Posterior cingulate gyrus (tissue), 11 donors: ENCODE measurements at places on chromosomes 12 and 14.
A peak's percentile ranks its signal among the peaks of the same experiment; 100 is the strongest.

- DNase-seq, result no peak
Observed at GRCh38 chr12:52506858-52507715, 13.1 kb downstream of the KRT5 start.

DNA sequence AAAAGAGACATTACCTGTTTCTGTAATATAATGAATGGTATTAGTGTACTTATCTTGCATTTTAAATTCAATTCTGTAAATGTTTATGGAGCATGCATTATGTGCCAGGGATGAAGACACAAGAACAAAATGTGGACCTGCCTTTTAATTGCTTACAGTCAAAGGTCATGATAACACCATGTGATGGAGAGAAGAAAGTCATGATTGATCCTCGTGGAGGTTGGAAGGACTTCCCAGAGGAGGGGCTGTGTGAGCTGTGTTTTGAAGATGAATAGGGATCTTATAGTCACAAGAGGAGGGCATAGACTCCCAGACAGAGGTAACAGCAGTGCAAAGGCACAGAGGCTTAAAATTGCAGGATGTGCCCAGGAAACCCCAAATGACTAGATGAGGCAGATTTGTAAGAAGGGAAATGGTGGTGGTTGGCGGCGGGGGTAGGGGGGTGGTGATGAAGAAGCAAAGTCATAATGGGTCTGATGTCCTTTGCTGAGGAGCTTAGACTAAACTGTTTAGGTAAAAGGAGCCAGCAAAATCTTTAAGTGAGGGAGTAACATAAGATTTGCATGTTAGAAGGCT lies 151.5 kb downstream of the PRKCH start:
- DNase-seq, result no peak

DNA sequence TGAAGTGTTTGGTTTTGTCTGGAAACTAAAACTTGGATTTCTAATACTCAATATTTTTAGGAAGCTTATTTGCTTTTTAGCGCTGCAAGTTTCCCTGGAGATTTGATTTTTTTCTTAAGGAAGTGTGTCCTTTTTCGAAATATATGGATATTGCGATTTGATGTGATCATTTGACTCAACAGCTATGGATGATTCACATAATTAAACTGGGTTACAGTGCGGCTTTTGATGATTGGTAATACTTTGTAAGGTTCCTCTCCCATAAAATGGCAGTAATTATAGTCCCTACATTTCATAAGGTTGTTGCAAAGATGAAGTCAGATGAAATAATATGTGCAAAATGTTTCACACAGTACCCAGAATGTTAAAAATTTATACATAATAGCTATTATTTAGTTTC lies 13.1 kb downstream of the LDHB start:
- DNase-seq, result no peak

DNA sequence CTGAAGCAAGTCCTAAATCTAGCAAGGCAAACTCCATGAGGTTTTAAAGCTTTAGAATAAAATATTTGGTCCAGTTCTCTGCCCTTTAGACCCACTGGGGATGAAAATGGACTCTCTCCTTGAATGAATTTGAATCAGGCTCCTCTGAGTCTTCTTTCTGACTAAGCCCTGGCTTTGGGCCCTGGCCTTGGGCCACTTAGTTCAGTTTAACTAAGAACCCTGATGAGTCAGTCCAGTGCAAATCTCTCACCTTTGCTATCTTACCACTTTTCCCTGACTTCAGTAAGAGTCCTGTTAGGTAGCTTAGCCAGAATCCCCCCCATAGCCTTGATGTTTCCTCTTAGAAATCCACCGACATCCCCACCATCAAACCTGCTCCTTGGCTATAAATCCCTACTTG lies 427.5 kb downstream of the SNAPC1 start:
- DNase-seq, result no peak

GRCh38 chr14:100748944-100749343 lies 22.3 kb downstream of the DLK1 start:
- DNase-seq, result no peak

GRCh38 chr14:43249116-43249515 lies 1258.0 kb downstream of the FSCB start:
- no peak for DNase-seq

- no peak for DNase-seq
Observed at GRCh38 chr12:37545759-37546158, 770.8 kb upstream of the ALG10B start.

DNA sequence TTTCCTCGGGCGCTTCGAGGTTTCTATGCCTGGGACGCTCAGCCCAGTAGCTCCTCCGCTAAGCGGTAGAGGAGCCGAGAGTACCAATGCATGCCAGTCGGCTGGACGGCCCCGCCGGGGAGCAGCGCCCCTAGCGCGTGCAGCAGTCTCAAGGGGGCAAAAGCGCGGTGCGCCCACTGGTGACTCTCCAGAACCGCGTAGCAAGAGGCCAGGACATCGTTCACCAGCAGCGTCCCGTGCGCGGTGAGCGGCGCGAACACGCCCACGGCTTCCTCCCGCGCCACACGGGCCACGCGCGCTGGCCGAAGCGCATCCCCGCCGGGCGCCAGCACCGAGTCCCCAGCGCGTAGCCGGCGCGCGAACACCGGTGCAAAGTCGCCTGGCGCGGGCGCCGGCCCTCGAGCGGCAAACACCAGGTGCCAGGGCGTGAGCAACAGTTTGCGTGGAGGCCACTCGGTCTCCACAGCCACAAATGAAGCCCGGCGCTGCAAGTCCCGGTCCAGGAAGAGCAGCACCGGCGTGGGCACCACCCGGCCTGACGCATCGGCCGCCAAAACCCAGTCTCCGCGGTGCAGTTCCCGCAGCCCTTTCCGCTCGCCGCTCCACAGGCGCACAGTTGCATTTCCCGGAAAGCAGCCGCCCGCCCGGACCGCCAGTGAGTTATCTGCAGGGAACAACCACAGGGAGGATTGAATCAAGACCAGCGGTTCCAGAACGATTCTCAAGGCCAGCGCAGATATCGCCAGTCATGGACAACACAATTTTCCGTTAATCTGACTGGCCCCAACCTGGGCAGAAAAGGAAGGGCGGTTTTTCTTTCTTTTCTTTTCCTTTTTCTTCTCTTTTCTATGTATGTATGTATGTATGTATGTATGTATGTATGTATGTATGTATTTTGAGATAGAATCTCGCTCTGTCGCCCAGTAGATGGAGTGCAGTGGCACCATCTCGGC lies 4.5 kb downstream of the DHH start:
- no peak for DNase-seq

DNA sequence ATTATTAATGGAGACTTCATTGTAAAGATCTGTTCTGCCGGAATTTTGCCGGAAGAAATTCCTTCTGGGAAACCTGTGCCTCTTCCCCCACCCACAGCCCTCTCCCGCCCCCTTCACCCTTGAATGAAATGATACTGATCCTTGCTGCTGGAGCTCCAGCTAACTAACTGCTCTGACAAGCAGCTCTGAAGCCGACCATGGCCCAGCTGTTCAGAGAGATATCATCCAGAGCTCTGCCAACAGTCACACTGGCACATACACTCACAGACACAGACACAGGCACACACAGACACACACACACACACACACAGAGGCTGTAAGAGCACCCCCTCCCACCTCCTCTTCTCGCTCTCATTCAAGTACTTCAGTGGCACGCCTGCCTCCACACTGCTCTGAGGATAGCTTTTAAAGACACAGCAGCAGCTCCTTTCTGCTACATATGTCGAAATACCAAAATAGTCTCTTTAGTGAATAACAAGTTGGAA lies 88.6 kb downstream of the R3HDM2 start:
- DNase-seq, result peak; percentile 12

DNA sequence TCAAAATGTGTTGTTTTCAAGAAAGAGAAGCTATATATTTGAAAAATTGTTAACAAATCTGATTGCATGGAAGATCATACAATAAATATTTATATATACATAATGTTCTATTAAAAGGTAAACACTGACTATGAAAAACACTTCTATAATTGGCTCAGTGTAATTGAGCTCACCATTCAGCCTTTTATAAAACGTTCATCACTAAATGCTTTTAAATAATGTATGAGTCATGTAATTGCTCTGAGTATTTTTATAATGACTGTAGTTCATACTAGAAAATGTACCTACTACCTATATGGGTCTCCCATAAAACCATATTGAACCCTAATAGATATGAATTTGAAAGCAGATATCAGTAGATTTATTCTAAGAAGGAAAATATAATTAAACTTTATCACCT lies 240.4 kb upstream of the MGAT4C start:
- DNase-seq, result no peak

GRCh38 chr12:38850461-38850860 lies 54.9 kb downstream of the CPNE8 start:
- DNase-seq, result no peak

- no peak for DNase-seq
Observed at GRCh38 chr12:4421590-4422031, 24.0 kb downstream of the FGF6 start.

- no peak for DNase-seq
Observed at GRCh38 chr14:68426661-68427549, 366.0 kb downstream of the ZFP36L1 start.

- no peak for DNase-seq
Observed at GRCh38 chr12:88501972-88502938, 78.0 kb downstream of the KITLG start.

GRCh38 chr12:26244503-26244902 lies 49.1 kb downstream of the SSPN start:
- no peak for DNase-seq

DNA sequence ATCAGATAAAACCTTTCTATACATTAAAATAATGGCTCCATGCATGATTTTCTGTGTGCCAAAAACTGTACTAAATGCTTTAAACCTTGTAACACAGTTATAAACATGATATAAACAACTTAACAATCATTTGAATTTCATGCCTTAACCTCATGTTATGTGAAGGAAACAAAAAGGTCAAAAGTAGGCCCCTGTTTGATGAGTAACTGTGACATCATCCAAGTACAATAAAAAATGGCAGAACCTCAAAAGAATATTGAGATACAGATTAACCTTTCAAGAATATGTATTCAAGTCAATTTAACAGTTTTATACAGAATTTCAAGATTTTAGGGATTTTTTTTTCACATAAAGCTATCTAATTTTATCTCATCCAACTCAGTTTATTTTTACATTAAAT lies 310.7 kb upstream of the DCN start:
- no peak for DNase-seq

DNA sequence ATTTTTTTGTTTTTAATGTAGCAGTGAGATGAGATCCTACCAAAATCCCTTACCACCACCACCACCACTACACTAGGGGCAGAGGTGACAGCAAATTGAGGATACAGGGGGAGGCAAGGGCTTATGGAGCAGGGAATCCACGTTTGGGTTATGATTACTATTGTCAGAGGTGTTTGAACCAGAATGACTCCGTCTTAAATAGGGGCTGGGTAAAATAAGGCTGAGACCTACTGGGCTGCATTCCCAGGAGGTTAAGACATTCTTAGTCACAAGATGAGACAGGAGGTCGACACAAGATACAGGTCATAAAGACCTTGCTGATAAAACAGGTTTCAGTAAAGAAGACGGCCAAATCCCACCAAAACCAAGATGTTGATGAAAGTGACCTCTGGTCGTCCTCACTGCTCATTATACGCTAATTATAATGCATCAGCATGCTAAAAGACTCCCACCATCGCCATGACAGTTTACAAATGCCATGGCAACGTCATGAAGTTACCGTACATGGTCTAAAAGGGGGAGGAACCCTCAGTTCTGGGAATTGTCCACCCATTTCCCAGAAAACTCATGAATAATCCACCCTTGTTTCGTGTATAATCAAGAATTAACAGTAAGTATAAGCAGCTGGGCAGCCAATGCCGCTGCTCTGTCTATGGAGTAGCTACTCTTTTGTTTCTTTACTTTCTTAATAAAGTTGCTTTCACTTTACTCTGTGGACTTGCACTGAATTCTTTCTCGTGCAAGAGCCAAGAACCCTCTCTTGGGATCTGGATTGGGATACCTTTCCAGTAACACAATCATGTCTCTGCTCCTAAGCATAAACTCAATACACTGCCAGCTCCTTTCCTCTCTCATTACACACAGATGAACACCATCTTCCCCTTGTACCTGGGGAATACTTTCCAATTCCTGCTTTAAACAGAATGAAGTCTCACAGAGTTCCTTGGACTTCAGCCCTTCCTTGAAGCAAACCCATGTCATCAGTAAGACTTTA lies 16.7 kb upstream of the CRY1 start:
- no peak for DNase-seq

- peak; percentile 57 for DNase-seq
Observed at GRCh38 chr14:87133073-87133801, 859.7 kb downstream of the GALC start.

DNA sequence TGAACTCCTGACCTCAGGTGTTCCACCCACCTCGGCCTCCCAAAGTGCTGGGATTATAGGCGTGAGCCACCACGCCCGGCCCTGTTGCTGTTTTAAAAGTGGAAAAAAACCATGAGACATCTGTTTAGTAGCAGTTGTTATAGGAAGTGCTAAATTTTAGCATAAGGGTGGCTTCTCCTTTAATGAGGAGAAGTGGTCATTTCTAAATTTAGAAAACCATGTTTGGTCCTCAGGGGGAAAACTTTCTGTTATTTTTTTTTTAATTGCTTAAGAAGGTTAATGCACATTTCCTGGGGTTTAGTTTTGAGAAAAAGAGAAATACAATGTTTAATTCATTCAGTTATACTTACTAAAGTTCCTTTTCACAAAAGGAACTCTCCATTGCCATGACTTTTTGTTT lies 102.1 kb downstream of the MYRFL start:
- DNase-seq, result no peak

DNA sequence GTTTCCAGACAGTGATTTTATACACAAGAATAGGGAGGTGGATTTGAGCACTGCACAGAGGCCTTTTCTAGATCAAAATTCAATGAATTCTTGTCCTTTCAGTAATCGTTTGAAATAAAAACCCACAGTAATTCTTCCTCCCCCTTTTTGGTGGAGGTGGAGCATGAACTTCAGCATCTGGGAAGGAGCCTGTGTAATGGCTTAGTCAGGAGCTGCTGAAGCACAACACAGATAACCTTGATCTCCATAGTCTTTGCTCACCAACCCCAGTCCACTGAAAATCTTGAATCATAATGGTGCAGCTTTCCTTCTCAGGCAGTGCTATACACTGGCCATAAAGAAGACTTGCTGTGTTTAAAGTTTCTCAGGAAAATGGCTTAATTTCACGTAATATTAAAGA lies 6.4 kb upstream of the TBPL2 start:
- DNase-seq, result no peak

DNA sequence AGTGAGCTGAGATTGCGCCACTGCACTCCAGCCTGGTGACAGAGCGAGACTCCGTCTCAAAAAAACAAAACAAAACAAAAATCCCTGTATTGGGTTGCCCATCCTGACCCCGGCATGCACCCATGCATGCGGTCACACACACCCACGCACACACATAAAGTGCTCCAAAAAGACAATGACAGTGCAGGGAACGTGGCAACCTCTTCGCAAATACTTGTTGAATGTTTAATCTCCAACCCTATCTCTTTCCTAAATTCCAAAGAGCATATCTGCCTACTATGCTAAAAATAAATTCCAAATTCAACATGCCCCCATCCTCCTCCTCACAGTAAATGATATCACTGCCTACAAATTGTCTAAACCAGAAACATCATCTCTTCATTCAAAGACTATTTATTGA lies 13.5 kb downstream of the SLC7A7 start:
- no peak for DNase-seq

- no peak for DNase-seq
Observed at GRCh38 chr12:106037524-106038298, 101.0 kb downstream of the NUAK1 start.
